ENCODE measurements at places on chromosomes 3 and 15.

DNA sequence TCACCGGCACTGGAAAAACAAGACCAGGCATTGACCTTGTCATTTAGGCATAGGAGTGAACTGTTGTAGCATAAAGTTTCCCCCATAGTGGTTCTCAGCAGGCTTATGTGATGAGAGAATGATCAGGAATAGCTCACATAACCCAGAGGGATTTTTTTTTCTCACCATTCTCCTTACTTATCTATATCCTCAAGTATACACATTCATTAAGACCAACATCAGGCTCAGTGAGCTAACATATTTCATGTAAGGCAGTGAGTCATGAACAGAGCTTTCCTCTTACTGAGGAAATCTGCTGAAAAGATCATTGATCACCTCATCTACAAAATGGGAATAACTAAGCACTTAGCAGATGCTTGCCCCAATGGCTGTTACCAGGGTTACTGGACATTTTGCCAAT is 396.6 kb upstream of the TMCO5A start:
- DNase-seq = no peak

DNA sequence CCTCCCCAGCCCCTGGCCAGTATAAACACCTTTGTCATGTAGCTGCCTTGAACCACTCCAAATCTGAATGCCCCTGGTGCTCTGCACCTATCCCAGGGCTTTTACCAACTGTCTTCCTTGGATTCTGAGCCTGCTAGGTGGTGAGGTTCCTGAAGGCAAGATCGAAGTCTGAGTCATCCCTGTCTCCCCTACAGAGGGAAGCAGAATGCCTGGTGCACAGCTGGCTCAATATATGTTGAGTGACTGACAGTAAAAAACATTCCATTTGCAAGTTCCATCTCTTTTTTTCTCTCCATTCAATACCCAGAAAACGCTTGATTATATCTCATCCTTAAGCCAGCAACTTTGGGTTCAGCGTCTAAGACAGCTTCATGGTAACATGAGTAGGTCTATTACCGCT is 24.7 kb downstream of the SLC24A1 start:
- DNase-seq = no peak

- no peak for DNase-seq
These were observed 68.5 kb downstream of the PLCH1 start for GRCh38 chr3:155676252-155676981.

- no peak for DNase-seq
These were observed 486 bp downstream of the SAMMSON start for GRCh38 chr3:70000028-70000410.

- no peak for DNase-seq
These were observed 66.6 kb upstream of the TBC1D5 start for GRCh38 chr3:17808994-17809393.

DNA sequence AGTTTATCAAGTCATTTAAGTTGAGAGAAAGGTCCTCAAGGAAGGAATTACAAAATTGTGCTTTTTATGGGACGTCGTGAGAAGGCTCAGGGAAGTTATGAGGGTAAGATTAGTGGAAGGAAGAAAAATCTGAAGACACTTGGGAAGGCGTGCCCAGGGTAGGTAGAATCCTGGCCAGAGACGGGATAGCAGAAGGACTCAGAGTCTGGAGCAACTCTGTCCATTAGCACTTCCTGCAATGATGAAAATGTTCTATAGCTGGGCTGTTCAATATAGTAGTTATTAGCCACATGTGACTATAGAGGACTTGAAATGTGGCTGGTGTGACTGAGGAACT is 271.0 kb upstream of the ZPLD1 start:
- no peak for DNase-seq

DNA sequence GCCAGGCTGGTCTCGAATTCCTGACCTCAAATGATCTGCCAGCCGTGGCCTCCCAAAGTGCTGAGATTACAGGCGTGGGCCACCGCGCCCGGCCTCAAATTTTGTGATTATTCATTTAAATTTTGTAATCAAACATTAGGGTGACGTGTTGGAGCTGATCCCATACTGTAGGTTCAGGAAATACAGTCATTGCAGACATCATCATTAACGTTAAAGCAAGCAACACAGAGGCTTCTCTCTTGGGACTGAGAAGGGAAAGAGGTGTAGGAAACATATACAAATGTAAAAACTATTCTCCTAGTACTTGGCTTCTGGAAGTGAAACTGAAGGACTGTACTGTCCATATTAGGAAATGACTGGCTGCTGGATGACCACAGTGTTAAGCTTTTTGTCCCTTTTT is 11.1 kb upstream of the ARID3B start:
- no peak for DNase-seq

DNA sequence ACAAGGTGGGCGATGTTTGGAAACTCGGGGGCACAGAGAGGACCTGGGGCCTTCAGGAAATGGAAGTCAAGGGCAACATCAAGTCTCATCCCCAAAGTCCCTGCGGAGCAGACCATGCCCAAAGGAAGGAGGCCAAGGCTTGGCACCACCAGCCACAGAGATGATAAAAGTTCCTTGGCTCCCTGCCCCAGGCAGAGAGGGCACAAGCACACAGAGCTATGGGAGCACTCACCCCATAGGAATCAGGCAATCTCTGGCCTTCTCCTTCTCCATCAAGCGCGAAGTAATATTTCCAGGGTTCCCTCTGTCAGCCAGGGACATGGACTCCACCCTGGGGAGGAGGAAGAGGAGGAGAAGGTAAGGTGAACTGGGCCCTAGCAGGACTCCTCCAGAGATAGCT is 7.9 kb downstream of the ACAA1 start:
- DNase-seq = no peak

DNA sequence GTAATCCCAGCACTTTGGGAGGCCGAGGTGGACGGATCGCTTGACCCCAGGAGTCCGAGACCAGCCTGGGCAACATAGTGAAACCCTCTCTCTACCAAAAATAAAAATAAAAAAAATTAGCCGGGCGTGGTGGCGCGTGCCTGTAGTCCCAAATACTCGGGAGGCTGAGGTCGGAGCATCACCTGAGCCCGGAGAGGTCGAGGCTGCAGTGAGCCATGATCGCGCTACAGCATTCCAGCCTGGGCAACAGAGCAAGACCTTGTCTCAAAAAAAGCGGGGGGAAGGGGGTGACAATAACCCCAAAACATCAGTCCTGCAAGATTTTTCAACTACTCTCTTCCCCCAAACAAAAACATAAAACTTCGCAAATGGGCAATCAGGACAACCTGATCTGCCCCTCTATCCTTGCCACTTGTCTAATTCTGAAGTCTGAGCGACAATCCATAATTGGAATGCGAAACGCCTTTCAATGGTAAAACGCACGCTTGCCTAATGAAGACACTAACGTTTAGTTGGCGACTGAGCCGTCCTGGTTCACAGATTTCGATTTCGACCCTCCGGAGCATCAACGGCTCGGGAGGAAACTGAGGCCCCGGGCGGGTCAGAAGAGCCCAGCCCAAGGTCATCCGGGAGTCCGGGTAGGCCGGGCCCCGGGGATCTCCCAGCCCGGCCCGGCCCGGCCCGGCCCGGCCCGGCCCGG is 868 bp downstream of the BTBD1 start:
- no peak for DNase-seq

- DNase-seq = no peak
These were observed 202.2 kb downstream of the TIGIT start for GRCh38 chr3:114496021-114496434.

- no peak for DNase-seq
These were observed 108.3 kb upstream of the UBE2E1 start for GRCh38 chr3:23697416-23697815.

- DNase-seq = no peak
These were observed 14.5 kb downstream of the EFCAB12 start for GRCh38 chr3:129413687-129414506.

DNA sequence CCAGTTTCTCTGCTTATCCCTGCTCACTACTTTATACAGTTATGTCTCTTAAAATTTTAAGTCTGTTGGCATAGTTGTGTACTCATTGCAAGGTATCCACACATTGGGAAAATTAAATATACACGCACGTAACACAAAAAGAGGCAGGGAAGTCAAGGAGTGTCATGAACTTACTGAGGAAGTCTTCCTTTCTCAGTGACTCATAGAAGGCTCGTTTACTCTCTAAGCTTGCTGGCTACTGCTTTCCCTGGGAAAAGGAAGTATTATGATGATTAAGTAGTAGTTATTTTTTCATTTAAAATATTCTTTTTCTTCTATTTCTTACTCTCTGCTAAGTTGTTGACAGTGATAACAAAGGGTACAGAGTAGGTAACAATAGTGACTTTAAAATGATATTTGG is 287.3 kb downstream of the UBE2E2 start:
- DNase-seq = no peak

DNA sequence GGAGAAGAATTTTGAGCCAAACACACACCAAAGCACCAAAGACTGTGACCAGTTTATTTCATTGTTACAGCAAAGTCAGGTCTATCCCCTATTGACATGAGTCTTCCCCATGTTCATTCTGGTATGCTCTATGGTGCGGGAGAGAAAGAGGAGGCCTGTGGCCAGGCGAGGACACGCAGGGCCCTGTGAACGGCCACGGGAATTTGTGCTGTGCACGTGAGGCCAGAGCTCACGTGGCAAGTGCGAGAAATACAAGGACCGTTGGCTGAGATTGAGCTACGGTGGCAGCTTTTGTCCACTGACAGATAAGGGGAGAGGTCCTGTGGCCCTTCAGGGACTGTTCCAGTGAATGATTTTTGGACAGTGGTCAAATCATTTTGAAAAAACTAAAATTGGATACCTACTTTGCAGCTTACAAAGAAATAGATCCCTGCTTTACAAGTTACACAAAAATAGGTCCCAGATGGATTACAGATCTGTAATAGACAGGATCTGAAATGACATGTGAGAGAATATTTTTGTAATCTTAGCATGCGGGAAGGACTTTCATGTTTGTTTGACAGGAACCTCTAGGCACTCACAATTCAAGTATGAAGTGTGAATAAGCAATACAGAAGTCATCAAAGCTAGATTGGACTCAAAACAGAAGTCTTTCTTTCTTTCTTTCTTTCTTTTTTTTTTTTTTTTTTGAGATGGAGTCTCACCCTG is 9.2 kb downstream of the ZSCAN2 start:
- no peak for DNase-seq

GRCh38 chr3:156579427-156579851 is 24.5 kb upstream of the SSR3 start:
- no peak for DNase-seq

GRCh38 chr15:88800026-88800425 is 3.2 kb upstream of the ACAN start:
- no peak for DNase-seq

- no peak for DNase-seq
These were observed 132.1 kb upstream of the PRR20G start for GRCh38 chr3:127419641-127420553.

- no peak for DNase-seq
These were observed 162.0 kb downstream of the CHSY1 start for GRCh38 chr15:101089579-101090427.

DNA sequence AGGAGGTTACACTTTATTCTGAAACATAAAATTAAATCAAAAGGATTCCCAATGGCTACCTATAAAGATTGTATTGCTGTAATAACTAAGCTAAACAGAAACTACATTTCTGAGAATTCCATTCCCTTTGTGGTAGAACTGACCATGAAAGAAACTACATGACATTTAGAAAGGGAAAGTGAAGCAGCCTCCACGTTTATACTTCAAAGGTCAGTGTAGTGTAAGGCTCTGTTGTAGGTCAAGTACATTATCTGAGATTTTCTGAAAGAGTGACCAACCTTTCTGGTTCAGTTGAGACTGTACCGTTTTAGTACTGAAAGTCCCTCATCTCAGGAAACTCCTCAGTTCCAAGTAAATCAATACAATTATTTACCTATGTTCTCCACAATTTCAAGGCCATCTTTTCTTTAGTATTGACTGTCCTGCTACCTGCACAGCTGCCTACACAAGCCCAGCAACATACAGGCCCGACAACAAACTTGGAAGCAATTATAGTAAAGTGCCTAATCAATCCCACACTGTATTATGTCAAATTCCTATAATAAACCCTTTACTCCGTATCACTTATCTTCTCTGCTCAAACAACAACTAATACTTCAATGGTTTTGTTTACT is 343.0 kb downstream of the PLOD2 start:
- DNase-seq = no peak

DNA sequence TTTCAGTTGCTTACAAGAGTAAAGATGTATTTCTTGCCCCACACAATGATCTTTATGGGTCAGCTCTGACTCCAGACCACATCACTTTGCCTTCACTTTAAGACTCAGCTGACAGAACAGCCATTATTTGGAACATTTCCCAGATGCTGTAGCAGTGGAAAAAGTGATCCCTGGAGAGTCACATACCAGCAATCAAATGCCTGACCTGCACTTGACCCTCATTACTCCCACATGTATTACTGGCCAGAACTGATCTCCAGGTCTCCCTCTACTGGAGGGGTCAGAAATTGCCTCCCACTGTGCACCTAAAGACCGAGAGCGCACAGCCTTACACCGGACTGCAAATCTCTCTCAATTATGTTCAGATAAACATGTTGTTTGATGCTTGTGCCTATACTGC is 88.6 kb upstream of the ZNF385D start:
- no peak for DNase-seq

GRCh38 chr3:190345027-190345821 is 23.0 kb upstream of the CLDN1 start:
- no peak for DNase-seq
